ENCODE measurements at places on chromosomes 5 and 9.

DNA sequence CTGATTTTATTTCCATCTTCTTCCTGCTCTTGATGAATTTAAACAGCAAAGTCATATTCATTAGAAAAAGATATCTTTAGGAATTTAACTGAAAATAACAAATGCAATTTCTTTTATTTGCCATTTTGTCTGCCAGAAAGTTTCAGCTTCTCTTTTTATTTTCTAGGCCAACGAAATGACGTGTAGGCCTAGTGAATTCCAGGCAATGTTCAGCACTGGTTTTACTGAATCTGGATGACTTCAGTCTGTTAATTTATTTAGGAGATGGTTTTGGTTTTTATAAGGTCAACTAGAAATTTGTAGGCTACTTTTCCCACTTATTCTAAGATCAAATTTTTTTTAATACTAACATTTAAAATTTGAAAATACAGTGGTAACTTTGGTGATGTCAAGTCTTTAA, 129.1 kb upstream of the VCAN start:
- DNase-seq: no peak

GRCh38 chr5:122996091-122996490, 40.4 kb downstream of the PPIC start:
- DNase-seq: no peak

- DNase-seq: peak; percentile 91
Observed at GRCh38 chr5:55151923-55152842, 7.8 kb upstream of the GPX8 start.

GRCh38 chr9:129495620-129496472, 125.1 kb downstream of the C9orf50 start:
- DNase-seq: peak; percentile 89

DNA sequence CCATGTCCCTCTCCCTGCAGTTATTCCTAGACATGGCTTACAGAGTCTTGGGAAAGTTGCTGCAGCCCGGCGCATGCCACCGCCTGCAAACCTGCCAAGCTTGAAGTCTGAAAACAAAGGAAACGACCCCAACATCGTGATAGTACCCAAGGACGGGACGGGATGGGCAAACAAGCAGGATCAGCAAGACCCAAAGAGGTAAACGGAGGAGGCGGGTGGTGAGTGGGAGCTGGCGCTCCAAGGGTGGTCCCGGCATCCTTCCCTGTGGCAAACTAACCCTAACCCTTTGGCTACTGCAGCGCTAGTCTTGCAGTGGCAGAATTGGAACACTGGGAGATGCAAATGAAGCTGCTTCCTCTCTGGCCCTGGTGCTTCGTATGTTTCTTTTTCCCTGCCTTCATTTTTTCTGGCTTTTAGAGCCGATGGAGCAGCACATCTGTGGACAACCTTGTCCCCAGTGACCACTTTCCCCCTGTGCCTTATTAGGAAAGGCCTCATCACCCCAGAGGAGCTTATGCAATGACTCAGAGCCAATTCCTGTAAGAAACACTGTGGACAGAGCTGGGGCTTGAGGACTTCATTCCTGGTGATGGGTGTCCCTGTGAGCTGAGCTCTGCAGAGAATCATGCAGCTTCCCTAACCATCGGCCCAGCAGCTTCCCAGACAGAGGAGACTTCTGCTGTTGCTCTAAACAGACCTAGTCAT, 38.9 kb downstream of the PRRC2B start:
- DNase-seq: peak; percentile 79

GRCh38 chr5:98458004-98458403, 315.5 kb upstream of the RGMB start:
- DNase-seq: peak; percentile 80

DNA sequence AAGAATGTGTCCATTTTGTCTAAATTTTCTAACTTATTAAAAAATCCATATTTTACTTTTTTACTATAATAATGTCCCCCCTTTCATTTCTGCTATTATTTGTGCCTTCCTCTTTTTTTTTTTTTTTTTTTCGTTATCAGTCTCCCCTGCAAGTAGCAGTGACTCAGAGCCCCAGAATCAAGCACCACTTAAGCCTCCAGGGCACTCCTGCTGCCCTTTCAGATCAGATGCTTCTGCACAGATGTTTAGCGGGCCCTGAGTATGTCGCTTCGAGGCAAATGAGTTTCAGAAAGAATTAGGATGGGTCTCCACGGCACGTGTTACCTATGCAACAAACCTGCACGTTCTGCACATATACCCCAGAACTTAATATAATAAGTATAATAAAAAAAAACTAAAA, 11.7 kb downstream of the MED7 start:
- no peak for DNase-seq

- DNase-seq: no peak
Observed at GRCh38 chr5:20694121-20694520, 706.1 kb upstream of the CDH18 start.
